ENCODE measurements at places on chromosomes 6 and 20.

GRCh38 chr20:56626367-56627121 is 2.6 kb upstream of the TFAP2C start:
- DNase-seq = no peak

GRCh38 chr20:37757550-37757949 is 63.7 kb downstream of the CTNNBL1 start:
- DNase-seq = no peak

GRCh38 chr6:151063352-151063751 is 176.4 kb upstream of the AKAP12 start:
- no peak for DNase-seq

DNA sequence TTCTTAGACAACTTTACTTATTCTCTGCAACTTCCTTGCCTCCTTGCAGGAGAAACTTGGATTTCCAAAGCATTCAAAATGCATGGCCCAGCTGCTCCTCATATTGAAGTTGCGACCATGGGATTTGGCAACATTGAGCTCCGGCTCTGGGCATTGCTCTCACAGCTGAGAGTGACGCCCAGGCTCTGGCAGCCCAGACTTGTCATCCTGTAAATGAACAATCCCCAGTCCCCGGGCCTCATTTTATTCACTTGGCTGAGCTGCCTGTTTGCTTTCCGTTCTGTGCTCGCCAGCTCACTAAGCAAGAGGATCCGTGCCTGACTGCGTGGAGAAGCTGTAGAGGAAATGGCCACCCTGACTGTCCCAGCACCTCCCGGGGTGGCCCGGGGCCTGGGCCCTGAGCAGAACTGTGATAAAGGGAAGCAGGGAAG is 119.5 kb upstream of the CD93 start:
- peak; percentile 31 for DNase-seq

DNA sequence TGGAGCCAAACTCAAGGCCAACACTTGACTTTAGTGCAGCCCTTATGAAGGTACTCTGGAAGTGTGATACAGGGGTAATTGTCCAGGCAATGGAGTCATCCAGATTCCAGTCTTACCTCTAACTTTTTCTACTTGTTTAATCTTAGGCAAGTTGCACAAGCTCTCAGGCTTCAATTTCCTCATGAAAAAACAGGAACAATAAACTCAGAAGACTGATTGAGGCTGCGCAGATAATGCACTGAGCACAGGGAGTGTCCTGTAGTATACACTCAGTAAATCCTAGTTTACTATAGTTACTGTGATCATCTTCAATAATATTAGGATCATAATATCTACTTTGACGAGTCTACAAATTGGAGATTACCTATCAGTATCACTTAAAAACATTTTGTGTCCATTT is 127.5 kb upstream of the SMLR1 start:
- DNase-seq = no peak

GRCh38 chr6:4491501-4492260 is 284.5 kb upstream of the CDYL start:
- no peak for DNase-seq
